ENCODE measurements at places on chromosomes 1 and 21.

DNA sequence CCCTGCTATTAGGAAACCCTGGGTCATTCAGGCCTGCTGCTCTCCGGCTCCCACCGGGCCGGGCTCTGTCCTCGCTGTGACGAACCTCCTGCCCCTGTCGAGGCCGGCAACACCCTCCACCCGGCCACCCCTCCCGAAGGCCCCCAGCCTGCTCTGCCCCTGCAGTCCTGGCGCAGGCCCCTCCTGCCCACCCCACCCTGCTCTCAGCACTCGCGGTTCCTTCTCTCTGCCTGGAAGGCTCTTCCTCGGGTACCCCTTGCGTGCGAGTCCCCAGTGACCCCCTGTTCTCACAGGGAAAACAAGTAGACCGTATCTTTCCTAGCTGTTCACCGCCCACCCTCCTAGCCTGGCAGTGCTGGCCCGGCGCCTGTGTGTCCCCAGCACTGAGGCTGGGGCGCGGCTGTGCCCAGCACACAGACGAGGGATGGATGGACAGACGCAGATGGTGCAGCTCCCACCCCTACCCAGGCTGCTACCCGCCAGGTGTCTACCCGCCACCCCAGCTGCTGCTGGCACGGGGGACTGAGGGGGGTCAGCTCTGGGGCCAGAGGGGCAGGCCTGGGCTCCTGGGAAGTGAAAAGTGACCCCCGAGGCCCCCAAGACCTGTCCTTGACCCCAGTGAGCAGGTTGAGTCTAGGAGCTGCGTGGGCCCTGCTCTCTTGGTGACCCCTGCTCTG, 3.1 kb upstream of the VWA1 start:
- DNase-seq: no peak

- DNase-seq: no peak
Observed at GRCh38 chr1:220121791-220122530, 28.0 kb downstream of the IARS2 start.

GRCh38 chr1:206021008-206021625, 2.6 kb downstream of the CTSE start:
- DNase-seq: no peak

DNA sequence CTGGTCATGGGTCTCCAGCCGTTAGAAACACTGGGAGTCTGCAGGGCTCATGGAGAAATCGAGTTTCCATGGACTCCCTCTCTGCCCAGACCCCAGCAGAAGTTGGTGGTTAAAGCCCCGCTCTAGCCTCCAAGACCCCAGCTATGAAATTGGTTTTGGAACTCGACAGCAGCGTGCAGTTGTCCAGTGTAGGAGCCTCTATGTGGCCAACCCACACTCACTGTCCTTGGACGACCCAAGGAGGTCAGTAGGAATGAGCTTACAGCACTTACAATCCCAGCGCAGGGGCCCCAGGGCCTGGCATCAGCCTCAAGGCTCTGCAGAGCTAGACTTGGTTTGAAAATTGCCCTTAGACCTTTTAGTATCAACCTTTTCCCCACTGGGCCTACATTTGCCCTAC, 3.2 kb upstream of the PRDM16 start:
- DNase-seq: no peak

DNA sequence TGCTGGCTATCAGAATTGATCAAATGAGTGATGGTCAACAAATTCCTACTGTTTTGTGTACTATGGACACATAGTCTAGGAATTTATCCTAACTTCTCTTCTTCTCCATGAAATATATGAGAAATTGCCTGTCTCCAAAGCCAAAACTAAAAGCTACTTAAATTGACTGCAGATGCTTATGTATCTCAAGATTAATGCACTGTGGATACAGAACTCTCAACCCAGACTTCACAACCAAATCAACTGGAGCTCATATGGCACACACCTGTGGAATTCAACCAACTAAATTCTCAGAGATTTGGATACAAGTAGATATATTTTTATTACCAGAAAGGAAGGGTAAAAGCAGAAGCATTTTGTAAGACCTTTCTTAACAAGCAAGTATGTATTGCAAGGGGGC, 566.1 kb downstream of the LTN1 start:
- no peak for DNase-seq

DNA sequence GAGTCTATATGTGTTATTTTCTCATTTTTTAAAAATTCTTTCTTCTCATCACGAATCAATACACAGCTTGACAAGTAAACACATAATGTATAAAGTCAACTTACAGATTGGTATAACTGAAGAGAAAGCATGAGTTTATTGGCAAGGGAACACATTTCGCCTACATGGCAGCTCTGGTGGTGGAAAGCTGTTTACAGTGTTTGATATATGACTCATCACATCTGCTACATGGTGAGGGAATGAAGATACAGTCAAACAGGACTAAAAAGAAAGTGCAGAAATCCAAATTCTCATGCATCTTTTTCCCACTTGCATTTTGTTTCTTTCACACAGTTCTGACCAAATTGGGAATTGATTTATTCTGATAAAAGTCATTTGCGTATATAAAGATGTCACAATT, 122.2 kb upstream of the ADGRL4 start:
- DNase-seq: no peak

- DNase-seq: no peak
Observed at GRCh38 chr1:220990427-220991339, 111.4 kb downstream of the HLX start.

- DNase-seq: no peak
Observed at GRCh38 chr1:222784371-222784770, 30.5 kb upstream of the DISP1 start.

GRCh38 chr1:89839516-89839915, 18.7 kb downstream of the LRRC8D start:
- no peak for DNase-seq

DNA sequence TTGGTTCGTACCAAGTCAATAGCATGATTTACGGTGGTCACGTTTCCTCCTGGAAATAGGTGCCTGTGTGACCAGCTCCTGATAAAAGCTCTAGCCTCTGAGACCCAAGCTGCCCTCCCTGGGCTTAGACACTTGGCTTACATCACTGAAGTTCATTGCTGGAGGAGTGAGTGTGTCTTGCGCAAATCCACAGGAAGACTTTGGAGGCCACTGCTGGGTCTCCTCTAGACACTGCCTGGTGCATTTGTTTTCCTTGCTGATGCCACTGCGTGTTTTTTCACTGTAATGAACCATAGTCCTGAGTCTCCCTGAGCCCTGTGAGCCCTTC, 230.6 kb downstream of the DSCAM start:
- DNase-seq: no peak

- no peak for DNase-seq
Observed at GRCh38 chr1:10939654-10940450, 72.6 kb upstream of the TARDBP start.

- no peak for DNase-seq
Observed at GRCh38 chr1:84619383-84620102, 45.3 kb upstream of the CTBS start.

DNA sequence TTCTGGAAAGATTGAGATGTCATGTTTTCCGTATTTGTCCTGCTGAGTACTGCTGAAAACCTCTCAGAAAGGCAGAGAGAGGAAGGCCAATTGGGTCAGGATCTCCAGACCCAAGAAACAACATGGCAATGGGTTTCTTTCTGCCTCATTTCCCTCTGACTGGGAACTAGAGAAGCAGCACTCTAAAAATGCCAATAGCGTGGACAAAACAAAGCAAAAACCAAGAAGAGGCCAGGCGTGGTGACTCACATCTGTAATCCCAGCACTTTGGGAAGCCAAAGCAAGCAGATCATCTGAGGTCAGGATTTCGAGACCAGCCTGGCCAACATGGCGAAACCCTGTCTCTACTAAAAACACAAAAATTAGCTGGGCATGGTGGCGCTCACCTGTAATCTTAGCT, 18.3 kb downstream of the TNFRSF9 start:
- no peak for DNase-seq

GRCh38 chr21:39918558-39918957, 51.3 kb downstream of the PCP4 start:
- no peak for DNase-seq

DNA sequence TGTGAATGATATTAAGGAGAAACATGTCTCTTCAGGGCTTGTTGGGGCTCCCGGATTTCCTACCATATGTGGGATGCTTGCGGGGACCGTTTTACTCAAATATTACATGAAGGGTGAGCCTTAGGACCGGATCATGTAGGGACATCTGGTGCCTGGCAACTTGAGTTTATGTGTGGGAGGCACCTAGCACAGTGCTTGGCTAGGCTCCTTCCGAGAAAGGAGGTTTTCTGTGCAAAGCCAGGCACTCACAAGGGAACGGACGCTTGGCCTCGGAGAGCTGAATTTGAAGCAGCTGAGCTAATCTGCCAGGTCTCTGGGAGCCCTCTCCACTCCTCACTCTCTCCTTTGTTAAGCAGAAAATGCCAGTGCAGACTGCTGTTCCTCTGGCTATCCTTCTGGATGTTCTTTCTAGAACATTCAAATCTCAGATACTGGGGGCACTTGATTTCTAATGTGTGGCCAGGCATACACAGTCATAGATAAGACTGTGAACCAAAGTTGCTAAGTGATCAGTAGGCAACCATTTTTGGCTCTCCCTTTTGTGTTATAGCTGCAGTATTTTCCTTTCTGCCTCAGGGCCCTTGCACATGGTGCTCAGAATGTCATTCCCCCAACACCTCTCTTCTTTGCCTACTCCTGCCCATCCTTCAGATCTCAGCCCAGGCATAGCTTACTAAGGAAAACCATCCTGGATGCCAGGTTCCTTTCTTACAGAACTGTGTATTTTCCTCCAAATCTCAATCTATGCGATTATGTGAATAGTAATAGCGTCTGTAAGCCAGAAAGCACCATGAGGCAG, 216.6 kb upstream of the CSF3R start:
- DNase-seq: no peak

DNA sequence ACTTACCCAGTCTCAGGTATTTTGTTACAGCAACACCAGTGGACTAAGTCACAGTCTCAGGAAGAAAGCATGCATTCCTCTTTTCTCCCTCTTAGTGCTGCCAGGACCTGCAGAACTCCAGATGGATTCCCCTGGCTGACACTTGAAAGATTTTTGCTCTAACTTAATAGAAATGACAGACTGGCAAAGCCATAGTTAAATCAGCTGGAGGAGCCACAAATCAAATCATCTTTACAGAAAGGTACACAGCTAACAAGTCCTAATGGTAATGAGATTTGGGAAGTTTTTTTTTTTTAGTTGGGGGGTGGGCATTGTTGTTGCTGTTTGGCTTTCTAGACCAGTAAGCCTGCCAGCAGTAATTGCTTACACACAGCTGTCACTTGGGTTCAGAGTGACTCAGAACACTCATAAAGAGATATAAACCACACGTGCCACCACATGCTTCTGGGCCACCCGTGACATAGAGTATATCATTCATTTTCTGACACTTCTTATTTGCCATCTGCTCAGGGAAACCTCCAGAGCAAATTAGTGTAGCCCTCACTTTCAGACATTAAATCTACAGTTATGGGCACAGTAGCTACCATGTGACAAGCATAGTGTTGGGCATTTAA, 72.4 kb downstream of the FH start:
- DNase-seq: no peak

GRCh38 chr1:101203820-101204540, 32.8 kb upstream of the S1PR1 start:
- no peak for DNase-seq

DNA sequence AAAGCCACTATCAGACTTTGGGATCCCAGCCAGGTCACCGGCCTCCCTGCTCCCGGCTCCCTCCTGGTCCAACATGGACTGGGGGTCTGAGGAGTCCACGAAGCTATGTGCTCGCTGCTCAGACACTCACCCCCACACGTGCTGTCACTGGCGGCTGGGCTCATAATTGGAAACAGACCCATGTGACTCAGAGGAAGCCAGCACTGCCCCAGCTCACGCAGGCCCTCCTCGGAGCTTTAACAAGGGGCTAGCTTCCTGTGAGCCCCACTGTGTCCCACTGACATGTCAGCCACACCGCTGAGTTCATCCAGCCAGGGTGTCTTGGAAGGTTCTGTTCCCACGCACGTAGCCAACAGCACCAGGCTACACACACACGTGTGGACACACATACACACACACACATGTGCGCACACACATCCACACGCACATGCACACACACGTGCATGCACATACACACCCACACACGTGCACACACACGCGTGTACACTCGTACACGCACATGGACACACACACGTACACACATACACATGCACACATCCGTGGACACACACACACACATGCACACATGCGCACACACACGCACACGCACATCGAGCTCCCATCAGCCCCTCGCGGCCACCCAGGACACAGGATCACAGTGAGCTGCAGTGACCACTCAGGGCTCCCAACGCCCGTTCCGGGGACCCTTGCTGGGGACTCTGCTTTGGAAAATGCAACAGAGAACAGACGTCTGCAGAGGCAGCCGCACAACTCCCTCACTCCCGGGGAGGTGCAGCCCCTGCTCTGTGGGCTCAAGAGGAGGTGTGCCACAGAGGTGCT, 18.4 kb upstream of the COL6A2 start:
- no peak for DNase-seq

- DNase-seq: no peak
Observed at GRCh38 chr1:58927041-58927721, 143.3 kb upstream of the JUN start.

GRCh38 chr21:29233611-29234540, 64.8 kb upstream of the BACH1 start:
- no peak for DNase-seq

- no peak for DNase-seq
Observed at GRCh38 chr1:157517016-157517415, 35.3 kb downstream of the FCRL5 start.

DNA sequence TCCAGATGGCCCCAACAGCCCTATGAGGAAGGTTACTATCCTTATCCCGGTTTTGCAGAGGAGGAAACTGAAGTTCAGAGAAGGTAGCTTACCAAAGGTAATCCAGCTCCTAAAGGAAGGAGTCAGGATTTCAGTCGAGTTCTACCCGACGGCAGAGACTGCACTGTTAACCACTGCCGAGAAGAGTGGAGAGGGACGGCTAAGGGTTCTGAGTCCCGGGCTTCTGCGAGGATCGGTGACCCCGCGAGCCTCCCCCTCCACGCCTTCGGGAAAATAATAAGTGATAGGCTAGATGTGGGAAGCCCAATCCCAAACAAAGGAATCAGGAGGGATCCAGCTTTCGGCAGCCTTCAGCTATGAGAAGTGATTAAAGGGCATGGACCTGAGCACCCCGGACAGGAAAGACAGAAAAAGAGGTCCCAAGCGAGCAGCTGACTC, 587 bp downstream of the TMEM53 start:
- no peak for DNase-seq

DNA sequence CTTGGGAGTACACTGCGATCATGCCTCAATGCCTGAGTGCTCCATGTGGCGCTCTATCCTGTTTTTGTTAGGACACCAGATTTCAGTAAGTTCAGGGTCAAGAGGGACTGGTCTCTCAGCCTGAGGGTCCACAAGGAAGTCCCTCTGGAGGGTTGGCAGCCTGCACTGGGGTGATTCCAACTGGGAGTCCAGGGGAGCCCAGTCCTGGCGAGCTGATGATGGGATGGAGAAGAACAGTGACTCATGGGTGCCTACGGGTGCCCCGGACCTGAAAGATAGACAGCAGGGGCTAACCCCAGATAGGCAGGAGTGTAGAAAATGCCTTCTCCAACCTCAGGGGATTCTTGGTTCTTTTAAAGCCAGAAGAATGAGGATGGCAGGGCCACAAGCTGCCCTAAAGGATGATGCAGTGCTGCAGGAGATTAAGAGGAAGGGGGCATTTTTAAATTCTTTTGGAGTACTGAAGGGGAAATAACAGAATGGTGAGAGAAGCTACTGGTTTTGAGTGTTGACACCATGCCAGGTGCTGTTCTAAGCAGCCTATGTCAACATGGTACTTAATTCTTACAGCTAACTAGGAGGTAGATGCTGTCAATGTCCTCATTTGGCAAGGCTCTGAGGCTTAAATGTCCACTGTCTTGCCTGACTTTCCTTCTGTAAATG, 68.4 kb upstream of the TLR5 start:
- DNase-seq: no peak

Data from activated CD4-positive, alpha-beta T cell treated with anti-CD3 and anti-CD28 coated beads, Interleukin-2, amount 50 U/mL, for 1 hour (primary cell).